Activated CD8-positive, alpha-beta memory T cell treated with anti-CD3 and anti-CD28 coated beads, Interleukin-2, amount 10 ng/mL, durations not matched to agents 7 days and 5 days (primary cell): ENCODE measurements at places on chromosomes 2 and 18. TPM values are rescaled to one million over a fixed set of nuclear protein-coding genes. Genes with fewer than 3 reads are reported as not detected.

Gene SPATA3
- total RNA-seq: 1.2 TPM

- DNase-seq: peak; percentile 59
These were observed 86.0 kb downstream of the DTNB start for GRCh38 chr2:25587361-25587760.

DNA sequence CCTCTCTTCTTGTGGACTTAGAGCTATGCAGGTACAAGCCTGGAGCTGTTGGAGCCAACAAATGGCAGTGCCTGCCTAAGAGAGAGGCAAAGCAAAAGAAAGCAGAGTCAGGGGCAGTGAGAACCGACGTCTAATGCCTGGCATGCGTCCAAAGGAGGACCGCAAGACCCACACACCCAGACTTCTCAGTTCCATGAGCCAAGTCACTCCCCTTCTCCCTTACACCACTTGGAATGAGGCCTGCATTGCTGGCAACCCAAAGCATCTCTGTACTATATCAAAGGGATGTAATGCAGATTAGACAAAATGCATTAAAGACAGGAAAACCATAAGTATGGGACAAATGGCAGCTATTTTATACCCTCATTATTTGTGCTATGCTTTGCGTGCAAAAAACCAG lies 49.9 kb upstream of the RNU4ATAC start:
- DNase-seq: no peak

DNA sequence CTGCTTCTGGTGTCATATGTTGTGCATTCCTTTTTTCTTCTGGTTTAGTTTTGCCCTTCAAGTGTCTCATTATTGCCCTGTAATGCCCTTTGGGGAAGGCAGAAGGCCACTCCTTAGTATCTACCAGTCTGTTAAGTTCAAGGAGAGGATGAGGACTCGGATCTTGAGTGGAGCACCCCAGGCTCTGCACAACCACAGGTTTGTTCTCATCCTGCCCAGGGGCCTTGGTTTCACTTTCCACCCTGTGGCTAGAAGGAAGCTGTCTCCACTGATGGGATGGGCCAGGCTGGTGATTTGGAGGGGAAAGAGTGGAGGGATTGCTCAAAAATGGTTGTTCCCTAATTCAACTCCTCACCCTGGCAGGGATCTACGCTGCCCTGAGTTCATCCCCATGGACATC lies 30.2 kb upstream of the RAB11FIP5 start:
- DNase-seq: no peak
